CD4-positive, CD25-positive, alpha-beta regulatory T cell (primary cell): ENCODE measurements at places on chromosomes 5 and 9.

DNA sequence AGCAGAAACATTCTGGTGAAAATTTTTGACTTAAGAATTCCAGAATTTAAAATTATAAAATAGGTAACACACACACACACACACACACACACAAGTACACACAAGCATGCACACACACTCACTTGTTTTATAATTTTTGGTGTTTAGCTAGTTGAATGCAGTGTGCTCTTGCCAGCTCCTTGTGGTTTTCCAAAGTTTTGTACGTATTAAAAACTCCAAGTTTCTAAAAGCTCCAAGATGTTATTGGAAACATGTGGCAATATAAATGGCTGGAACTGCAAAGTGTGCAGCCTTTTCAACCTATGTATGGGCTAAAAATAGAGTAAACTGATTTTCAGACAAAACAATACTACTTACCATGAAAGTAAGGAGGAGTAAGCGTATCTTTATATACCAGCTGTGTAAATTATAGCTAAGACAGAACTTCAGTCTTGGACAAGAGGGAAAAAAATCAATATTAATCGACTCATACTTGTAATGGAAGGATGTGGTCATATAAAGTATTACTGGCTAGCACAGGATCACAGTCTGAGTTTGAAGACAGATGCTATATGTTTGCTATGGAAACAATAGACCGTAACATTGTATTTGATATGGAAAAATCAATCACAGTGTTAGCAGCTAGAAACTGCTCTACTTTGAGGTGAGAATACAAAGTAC lies 727.1 kb upstream of the GRAMD2B start:
- no peak for DNase-seq

DNA sequence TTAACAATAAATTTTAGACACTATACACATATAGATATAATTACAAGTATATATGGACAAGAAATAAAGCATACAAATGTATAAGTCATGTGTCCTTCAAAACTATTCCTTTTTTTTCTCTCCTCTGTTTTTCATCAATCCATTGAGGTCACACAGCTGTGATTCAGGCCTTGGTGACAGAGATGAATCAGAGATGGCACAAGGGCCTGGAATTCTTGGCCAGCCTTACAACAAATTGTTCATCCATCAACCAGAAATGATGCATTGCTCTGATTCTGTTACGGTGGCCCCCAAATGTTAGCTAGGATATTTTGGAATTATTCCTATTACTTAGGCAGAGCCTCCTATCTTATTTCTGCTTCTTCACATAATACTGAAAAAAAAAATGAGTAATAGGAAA lies 108.7 kb upstream of the MPDZ start:
- no peak for DNase-seq

GRCh38 chr5:14267991-14268708 lies 125.0 kb downstream of the TRIO start:
- DNase-seq, result no peak

DNA sequence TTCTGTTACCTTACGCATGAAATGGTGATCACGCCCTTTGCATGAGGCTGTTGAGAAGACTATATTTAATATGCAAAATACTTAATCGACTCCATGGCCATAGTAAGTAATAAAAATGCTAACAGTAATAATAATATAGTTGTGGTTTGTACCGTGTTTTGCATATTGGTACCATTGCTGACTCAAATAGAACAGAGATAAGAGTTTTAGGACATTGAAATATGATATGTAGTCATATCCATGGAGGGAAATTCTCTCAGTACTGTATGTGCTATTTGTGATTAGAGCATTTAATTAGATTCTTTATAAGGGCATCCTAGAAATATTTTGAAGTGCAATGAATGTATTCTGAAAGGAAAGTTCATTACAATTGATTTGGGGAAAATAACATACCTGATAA lies 41.9 kb downstream of the CFAP90 start:
- DNase-seq, result no peak

DNA sequence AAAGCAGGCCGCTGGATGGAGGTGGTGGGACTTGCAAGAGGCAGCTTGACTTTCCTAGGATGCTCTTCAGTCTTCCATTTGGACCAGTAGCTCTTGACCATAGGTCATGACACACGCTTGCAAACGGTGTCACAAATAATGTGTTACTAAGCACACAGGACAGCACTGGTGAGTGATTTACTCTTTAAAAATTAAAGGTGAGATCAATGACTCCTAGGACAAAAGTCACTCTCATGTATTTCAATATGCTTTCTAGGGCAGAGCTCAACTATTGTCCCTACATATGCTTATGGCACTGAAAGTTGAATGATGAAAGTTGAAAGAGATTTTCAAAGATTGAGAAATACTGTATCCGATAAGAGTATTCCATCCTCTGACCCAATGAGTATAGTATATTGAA lies 496.7 kb downstream of the EBF1 start:
- DNase-seq, result no peak

DNA sequence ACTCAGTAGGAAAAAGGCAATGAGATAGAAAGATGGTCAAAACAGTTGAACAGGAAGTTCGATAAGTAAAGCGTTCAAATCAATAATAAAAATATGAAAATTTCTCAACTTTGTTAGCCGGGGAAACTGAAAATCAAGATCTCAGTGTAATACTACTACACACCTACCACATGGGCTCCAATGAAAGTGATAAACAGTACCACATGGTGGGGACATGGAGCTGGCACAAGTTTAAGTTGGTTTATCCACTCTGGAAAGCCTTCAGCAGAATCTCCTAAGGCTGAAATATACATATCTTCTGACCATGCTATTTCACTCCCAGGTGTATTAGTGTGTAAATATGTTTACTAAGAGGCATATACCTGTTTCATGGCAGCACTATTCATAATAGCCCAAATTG lies 126.8 kb downstream of the NXNL2 start:
- DNase-seq, result no peak

- no peak for DNase-seq
Measured at GRCh38 chr5:53219174-53219573, 109.6 kb upstream of the MOCS2 start.

- DNase-seq, result no peak
Measured at GRCh38 chr5:67942421-67942820, 273.1 kb upstream of the PIK3R1 start.

GRCh38 chr5:127452626-127453025 lies 64.8 kb upstream of the PRRC1 start:
- no peak for DNase-seq
